Right cardiac atrium (tissue), 5 donors: ENCODE measurements at places on chromosomes 5 and 9. TPM values are rescaled to one million over a fixed set of nuclear protein-coding genes. Genes with fewer than 3 reads are reported as not detected.

- DNase-seq: peak; percentile 79
Measured at GRCh38 chr5:149217096-149217802, 54.4 kb upstream of the AFAP1L1 start.

GRCh38 chr5:10351199-10351905, 2.1 kb upstream of the MARCHF6 start:
- no peak for DNase-seq

GRCh38 chr5:79800979-79801827, 111.6 kb downstream of the CMYA5 start:
- no peak for DNase-seq

- no peak for DNase-seq
Measured at GRCh38 chr5:158816011-158816696, 283.6 kb downstream of the EBF1 start.

DNA sequence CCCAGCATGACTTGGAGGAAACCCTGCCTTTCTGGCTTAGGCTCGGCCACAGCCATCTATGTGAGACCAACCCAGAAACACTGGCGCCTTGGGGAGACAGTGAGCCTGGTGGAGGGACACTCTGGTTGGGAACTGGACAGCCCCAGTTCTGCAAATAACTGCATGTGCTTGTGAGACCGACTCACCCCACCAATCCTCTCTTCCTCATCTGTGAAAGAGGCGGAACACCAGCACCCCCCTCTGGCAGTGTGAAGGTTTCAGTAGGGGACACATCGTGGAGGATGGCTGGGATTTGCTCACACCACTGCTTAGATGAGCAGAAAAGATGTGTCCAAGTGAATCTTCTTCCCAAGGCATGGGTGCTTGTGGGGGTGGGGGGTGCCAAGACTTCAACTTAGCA, 43.4 kb upstream of the N4BP3 start:
- no peak for DNase-seq

DNA sequence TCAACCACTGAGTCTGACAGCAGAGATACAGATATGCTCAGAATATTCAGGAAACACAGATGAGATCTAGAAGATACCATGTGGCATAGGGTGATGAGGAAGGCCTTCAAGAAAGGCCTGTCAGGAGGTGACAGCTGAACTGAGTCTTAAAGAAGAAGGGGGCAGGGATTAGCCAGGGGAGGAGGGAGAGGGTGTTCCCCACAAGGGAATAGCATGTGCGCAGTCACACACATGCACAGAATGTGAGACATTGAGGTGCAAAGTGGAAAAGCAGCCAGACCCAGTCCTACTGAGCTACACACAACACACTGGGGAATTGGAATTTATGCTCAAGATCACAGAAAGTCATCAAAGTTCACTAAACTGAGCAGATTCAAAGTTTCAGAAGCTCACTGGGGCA, 3.0 kb upstream of the SLC25A48 start:
- no peak for DNase-seq

DNA sequence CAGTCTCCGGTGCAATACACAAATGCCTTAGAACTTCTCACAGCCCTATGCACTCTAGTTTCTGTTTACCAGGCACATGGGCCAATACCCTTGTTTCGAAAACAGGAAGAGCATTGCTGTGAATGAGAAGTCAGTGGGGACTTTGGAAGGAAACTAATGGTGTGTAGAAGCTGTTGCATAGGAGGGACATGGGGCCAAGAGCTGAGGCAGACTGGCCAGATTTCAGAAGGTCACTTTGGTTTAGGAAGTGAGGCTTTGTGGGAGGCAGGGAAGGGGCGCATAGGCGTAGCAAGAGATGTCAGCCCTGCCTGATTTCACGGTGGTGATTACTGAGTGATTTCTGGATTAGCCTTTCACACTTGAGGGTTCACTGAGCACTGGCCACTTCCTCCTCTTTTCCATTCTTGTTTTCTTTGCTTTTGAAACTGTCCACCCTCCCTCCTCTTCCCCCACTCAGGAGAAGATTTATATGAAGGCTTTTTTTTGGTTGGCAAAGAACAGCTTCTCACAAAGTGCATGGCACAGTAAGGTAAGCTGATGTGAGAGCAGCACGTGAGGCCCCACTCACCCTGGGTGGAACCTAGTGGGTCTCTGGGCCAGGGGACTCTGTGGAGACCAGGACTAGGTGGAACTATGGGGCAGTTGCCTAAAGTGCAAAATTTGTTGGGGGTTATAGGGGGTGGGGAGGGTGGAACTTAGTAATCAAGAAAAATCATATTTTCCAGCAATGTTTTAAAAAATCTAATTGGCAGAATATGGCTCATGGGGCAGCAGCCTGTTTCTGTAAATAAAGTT, 6.1 kb upstream of the TMEM252 start:
- peak; percentile 31 for DNase-seq

- no peak for DNase-seq
Measured at GRCh38 chr9:131228988-131229387, 47.3 kb downstream of the FAM78A start.

- DNase-seq: no peak
Measured at GRCh38 chr9:19998153-19998552, 209.3 kb upstream of the SLC24A2 start.

DNA sequence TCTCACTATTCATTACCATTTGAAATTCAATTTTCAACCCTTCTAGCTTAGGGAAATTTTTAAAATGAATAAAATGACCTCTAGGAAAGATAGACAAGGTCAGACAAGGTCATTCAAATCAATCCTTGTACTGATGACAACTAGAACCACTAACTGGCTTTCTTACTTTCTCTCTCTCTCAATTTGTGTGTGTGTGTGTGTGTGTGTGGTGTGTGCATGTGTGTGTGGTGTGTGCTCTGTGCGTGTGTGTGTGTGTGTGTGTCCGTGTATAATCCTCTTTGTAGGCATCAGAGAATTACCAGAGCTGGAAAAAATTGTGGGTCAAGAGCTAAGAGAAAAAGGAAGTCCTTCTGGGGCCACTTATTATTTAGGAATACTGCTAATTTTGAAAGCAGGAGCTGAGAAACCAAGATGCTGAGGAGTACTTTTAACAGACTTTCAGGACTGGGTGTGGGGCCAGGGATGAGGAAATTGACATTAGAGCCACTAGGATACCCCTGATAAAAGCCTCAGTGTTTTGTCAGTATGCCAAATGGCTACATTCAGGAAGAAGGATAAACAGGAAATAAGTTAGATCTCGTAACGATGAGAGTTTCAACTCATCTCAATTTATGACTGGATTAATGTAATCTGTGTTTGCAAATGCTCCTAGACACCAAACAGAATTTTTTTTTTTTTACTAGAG, 723.3 kb downstream of the CETN3 start:
- no peak for DNase-seq

DNA sequence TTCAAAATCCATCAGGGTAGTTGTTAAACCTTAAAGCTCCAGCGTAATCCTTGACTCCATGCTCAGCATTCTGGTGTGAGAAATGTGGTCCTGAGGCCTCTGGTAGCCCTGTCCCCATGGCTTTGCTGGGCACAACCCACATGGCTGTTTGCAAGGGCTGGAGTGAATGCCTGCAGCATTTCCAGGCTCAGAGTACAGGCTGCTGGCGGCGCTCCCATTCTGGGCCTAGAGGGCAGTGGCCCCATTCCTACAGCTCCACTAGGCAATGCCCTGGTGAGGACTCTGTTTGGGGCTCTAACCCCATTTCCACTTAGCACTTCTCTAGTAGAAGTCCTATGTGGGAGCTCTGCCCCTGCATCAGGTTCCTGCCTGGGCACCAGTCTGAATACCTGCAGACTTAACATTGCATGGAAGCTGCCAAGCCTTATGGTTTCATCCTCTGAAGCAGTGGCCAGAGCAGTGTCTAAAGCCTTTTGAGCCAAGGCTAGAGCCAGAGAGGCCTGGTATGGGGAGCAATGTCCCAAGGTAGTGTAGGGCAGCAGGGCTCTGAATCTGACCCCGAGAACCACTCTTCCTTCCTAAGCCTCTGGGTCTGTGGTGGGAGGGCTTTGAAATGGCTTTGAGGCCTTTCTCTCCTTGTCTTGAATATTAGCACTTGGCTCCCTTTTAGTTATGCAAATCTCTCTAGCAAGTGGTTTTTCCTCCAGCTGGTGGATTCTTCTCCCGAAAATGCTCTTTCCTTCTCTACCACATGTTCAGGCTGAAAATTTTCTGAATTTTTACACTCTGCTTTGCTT, 5.8 kb upstream of the ALDH1A1 start:
- peak; percentile 9 for DNase-seq

GRCh38 chr5:55894135-55894534, 43.0 kb downstream of the IL31RA start:
- DNase-seq: no peak

- DNase-seq: peak; percentile 89
Measured at GRCh38 chr9:115262477-115262876, 144.5 kb upstream of the TNC start.

DNA sequence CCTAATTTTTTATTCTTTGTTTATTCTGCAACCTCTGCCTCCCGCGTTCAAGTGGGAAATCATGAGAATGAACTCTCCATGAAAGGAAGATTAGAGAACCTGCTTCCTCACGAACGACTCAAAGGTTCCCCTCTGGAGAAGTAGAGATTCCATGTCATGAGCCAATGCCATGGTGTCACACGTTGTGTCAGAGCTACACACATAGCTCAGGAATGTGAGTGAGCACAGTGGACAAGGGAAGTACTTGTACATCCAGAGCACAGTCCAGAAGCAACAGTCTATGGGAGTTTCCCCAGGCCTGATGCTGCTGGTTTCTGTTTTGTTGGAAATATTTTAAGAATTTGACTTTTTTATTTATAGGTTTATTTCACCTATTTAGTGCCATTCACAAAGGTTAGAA, 26.8 kb upstream of the PPP2CA start:
- no peak for DNase-seq

DNA sequence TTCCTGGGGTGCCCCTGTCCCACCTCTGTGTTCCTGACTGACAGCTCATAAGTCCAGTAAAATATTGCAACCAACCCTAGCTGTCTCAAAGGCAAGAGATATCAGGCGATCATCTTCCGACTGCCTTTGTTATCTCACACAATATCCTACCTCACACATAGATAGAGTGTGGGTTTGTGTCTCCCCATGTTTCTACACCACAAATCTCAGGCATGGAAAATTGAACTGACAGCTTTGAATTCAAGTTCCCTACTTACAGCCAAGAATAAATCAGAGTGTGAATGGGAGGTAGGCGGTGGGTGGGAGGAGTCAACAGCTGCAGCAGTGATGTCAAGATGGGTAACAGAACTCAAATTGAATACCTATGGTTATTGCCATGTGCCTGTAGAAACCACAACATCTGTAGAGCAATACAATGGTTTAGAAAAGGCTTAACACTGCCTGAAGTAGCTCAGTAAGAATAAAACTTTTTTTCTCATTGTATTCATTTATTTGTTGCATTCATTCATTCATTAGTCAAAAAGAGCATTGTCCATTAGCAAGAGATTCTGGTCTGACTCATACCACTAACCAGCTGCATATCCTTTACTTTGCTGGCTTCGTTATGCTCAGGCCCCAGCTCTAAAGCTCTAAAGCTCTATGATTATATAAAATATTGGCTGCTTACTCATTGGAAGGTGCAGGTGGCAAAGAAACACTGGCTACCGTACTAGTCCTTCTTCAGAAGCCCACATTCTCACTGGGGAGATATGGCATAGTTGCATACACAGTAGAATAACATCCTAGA, 108.2 kb upstream of the DMAC1 start:
- no peak for DNase-seq

DNA sequence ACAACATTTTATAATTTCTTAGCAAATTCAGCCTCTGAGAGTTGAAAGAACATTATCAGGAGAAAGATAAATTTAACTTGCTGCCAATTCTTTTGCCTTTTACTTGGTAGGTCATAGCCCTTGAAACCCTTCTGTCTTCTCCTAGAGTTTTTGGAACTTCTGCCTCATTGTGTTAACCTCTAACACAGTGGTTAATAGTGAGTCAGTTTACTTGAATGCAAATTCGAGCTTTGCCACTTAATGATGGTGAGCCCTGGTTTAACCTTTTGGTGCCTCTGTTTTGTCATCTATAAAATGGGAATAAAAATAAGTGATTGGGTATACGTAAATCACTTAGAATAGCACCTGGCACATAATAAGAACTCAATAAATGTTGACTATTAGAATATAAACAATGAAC, 1.8 kb upstream of the INIP start:
- no peak for DNase-seq

GRCh38 chr9:14985419-14985818, 75.2 kb upstream of the FREM1 start:
- no peak for DNase-seq

DNA sequence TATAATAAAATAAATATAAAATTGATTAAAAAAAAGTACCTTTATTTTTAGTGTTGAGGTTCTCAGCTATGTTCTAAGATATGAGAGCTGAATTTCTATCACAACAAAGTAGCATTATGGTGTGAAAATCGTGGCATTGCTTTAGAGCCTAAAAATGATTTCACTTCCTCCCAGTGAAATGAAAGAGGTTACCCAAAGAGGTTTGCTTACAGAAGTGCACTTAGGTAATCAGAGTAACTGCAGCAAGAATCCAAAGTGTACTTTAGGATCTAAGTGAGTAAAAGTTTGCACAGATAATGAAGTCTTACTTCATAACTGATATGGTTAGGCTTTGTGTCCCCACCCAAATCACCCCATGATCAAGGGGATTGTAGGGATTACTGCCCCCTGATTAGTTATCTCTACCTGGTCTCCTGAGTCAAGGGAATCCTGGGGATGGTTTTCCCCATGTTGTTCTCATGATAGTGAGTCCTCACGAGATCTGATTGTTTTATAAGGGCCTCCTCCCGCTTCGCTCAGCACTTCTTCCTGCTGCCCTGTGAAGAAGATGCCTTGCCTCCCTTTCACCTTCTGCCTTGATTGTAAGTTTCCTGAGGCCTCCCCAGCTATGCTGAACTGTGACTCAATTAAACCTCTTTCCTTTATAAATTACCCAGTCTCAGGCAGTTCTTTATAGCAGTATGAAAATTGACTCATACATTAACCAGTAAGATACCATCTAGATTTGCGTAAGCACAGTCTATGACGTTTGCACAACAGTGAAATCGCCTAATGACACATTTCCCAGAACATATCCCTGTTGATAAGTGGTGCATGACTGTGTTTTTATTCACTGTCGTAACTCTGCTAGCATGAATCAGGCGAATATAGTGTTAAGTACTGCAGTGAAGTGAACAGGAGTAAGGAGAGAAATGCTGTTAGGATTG, 40.3 kb upstream of the LRRC70 start:
- no peak for DNase-seq

- DNase-seq: no peak
Measured at GRCh38 chr9:124852121-124852828, 985 bp upstream of the WDR38 start.

Gene PCA3
- polyA plus RNA-seq: 0.18 TPM

Gene IL13
- not detected for polyA plus RNA-seq

Gene SLC2A6
- 3.7 TPM for polyA plus RNA-seq

Gene BTNL8
- 0.16 TPM for polyA plus RNA-seq

Gene IL4
- polyA plus RNA-seq: not detected

Gene PCDHAC1
- polyA plus RNA-seq: not detected

Gene TLX3
- not detected for polyA plus RNA-seq

Gene PCDHAC2
- 0.02 TPM for polyA plus RNA-seq

Gene NR2F1-AS1
- polyA plus RNA-seq: 10.3 TPM

Gene SH3GL2
- polyA plus RNA-seq: 0.07 TPM

Gene SHISAL2B
- polyA plus RNA-seq: not detected
